ENCODE measurements at places on chromosomes 7 and 10.

- H3K4me3 ChIP-seq, result no peak overlapping the region
- H3K36me3 ChIP-seq, result no peaks in the 10 kb centered on the region
- ATAC-seq, result no peak
- no peak overlapping the region for H3K27ac ChIP-seq
- H3K4me1 ChIP-seq, result no peaks in the 10 kb centered on the region
Observed at GRCh38 chr7:46576950-46577349, 655.9 kb upstream of the IGFBP3 start.

- H3K36me3 ChIP-seq, result no peaks in the 10 kb centered on the region
- H3K4me1 ChIP-seq, result peaks cover 4% of the 10 kb centered on the region
- H3K27ac ChIP-seq, result no peak overlapping the region
- ATAC-seq, result no peak
- H3K27me3 ChIP-seq, result peaks cover 15% of the 10 kb centered on the region
- no peak overlapping the region for H3K4me3 ChIP-seq
Observed at GRCh38 chr10:104563548-104563947, 77.5 kb upstream of the SORCS3 start.

DNA sequence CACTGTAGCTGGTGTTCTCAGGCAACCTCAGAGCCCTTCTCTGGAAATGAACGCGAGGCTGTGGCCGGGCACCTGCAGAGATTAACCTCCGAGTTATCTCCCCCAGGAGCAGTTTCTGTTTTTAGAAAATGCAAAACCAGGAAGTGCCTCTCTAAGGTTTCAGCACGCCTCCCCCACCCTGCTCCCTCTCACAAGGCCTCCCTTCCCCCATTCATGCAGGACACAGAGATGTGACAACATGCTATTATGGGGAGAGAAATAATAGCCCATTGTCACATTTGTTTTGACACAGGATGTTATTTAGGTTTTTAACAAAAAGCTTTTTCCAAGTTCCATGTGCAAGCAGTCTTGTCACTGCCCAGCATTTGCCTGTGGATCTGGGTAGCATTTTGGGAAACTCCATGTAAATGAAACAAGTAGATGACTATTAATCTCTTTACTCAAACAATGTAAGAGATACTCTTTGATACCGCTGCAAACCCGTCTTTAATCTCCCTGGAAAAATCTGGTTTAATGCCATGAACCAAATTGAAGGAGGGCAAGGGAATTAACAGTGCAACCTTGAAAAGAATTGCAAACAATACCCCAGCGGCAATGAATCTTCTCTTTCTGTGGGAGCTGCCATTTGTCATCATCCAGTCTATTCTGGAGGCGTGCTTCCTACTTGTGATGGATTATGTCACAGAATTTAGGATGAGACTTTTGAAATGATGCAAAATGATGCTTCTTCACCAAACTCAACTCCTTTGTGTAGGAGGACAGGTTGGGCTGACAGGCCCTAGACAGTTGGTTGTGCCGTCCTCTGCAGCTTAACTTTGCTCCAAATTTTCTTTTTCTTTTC lies 86.5 kb upstream of the NMT2 start:
- H3K27me3 ChIP-seq, result no peaks in the 10 kb centered on the region
- H3K4me1 ChIP-seq, result peaks cover 12% of the 10 kb centered on the region
- peak overlapping the region; percentile 88 for H3K27ac ChIP-seq
- ATAC-seq, result peak; percentile 78
- H3K36me3 ChIP-seq, result no peaks in the 10 kb centered on the region
- H3K4me3 ChIP-seq, result peak overlapping the region; percentile 87

DNA sequence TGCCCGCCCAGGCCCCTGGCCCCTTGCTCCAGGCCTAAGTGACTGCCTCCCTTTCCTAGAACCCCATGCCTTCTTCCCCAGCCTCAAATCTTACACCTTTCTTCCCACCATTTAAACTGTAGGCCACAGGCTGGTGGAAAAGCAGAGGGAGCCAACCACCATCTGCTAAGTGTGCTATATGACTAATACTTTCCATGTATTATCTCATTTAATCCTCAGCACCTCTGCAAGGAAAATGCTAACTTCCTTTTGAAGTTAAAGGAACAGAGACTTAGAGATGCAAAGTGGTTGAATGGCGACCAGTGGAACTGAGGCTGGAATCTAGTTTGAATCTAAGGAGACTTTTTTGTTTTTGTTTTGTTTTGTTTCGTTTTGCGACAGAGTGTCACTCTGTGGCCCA lies 17.8 kb upstream of the MTPAP start:
- no peak overlapping the region for H3K27ac ChIP-seq
- H3K4me3 ChIP-seq, result no peak overlapping the region
- H3K36me3 ChIP-seq, result no peaks in the 10 kb centered on the region

Data from activated T-helper 17 cell treated with anti-CD3 and anti-CD28 coated beads, Interleukin-2, amount 50 U/mL, for 72 hours (primary cell).